ENCODE measurements at places on chromosomes 7 and 10.

DNA sequence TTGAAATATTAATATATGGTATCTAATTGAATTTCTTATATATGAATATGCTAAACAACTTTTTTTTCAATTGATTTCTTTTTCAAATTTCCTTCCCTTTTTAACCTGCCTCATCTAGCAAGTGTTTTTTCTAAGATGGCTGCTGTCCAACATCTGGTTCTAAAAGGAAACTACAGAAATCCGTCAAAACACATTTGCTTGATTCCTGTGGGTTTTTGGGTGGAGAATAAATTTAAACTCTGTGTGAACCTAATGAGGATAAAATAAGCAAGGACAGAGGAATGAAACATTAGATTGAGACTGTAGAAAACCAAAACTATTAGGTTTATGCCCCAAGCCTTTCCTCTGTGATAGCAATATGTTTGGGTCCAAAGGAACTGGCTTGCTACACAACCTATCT lies 75.5 kb upstream of the STARD3NL start:
- DNase-seq: no peak

- DNase-seq: no peak
Observed at GRCh38 chr7:71015252-71015900, 116.6 kb upstream of the GALNT17 start.

GRCh38 chr7:48292949-48293348 lies 121.7 kb downstream of the ABCA13 start:
- no peak for DNase-seq

GRCh38 chr7:29158795-29159423 lies 12.6 kb upstream of the CPVL start:
- no peak for DNase-seq

GRCh38 chr10:22252224-22252800 lies 34.5 kb upstream of the EBLN1 start:
- peak; percentile 82 for DNase-seq

- DNase-seq: no peak
Observed at GRCh38 chr10:17792991-17793390, 16.2 kb upstream of the MRC1 start.
